ENCODE measurements at places on chromosomes 16 and 17.

- no peak for DNase-seq
Observed at GRCh38 chr17:34566873-34567272, 12.5 kb upstream of the TMEM132E start.

DNA sequence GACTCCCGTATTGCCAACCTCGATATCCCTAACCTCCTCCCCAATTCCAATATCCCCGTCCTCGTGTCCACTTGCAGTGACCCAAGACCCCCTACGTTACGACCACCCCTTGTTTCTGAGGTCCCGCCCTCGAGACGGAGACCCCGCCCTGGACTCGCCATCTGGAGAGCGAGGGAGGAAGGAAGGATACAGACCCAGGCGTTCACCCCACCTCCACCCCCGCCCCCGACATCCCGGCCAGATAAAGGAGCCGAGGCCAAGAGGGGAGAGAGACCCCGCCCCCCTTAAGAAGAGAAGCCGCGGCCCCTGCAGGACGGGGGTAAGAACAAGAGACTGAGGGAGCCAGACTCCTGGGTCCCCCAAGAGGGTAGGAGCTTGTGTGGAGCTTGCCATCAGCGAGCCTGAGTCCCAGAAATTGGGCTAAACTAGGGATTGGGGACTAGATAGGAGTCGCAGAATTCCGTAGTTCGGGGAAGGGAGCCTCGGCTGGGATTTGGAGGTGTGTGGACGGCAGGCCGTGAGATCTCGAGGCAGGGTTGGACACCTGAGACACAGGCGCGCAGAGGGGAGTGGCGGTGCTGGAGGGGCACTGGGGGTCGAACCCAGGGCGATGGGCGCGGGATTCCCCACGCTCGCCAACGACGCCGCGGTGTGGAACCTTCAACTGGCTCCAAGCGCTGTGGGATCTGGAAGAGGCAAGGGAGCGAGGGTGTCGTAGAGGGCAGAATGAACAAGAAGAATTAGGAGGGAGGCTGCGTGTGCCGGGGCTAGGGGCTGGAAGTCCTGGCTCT lies at the start of gene BCL6B:
Gene BCL6B, plus strand, starts transcription at position 270 of the 791 bp plus-strand sequence. CDS start 622 bp downstream, outside the sequence.
- DNase-seq, result no peak

GRCh38 chr17:42908872-42909700 lies 8.5 kb downstream of the G6PC1 start:
- DNase-seq, result no peak

- DNase-seq, result no peak
Observed at GRCh38 chr17:45364531-45365390, 47.9 kb upstream of the MAP3K14 start.

DNA sequence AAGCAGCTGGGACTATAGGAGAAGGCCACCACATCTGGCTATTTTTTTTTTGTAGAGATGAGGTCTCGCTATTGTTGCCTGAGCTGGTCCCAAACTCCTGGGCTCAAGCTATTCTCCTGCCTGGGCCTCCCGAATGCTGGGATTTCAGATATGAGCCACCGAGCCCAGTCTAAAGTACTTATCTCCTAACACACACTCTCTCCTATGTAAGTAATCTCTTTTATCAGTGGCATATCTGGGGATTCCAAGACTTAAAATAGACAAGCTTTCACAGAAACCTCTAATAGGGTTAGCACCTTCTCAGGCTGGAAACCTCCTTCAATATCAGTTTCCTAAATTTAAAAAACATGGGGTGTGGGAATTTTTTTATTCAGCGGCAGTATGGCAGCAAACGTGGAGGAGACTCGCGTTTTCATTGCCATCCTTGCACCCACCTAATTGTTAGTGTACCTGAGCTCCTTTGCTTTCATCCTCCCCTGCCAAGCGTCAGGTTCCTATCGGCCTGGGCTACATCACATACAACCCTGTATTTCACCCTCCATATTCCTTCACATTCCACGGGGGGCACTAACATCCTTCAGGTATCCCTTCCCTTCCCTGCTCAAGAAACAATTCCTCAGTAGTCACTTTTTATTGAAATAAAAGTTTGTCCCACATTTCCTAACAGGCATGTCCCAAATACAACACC lies 1.1 kb downstream of the EZH1 start:
- DNase-seq, result no peak

GRCh38 chr17:1907216-1907631 lies 77.4 kb downstream of the RPA1 start:
- no peak for DNase-seq

DNA sequence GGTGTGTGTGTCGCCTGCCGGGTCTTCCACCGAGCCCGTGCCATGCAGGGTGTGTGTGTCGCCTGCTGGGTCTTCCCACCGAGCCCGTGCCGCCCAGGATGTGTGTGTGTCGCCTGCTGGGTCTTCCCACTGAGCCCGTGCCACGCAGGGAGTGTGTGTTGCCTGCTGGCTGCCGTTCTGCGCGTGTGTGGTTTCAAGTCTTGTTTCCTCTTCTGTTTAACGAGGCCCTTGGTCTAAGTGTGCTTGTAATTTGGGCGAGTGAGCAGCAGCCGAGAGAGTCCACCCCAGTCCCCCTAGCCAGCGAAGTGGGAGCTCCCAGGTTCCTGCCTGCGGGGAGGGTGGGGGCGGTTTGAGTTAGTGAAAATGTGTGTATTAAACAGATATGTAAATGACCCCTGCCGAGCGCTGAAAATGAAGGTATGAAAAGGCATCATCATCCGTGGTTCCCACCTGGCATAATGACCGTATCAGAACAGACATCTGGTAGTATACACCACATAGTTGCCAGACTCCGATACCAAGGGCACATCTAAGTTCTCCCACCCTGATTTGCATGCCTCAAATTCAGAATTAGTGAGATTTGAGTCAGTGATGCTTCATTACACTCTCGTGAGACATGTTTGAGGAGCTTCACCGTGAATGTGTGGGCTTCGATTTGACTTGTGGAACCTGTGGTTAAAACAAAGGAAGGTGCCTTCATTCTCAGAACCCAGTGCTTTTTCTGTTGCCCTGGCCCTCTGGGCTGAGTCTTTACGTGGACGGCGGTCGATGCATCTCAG lies 114.5 kb upstream of the CHMP6 start:
- no peak for DNase-seq

- DNase-seq, result no peak
Observed at GRCh38 chr17:56761387-56761786, 72.3 kb downstream of the C17orf67 start.

- no peak for DNase-seq
Observed at GRCh38 chr16:50528820-50529219, 19.4 kb upstream of the NKD1 start.

DNA sequence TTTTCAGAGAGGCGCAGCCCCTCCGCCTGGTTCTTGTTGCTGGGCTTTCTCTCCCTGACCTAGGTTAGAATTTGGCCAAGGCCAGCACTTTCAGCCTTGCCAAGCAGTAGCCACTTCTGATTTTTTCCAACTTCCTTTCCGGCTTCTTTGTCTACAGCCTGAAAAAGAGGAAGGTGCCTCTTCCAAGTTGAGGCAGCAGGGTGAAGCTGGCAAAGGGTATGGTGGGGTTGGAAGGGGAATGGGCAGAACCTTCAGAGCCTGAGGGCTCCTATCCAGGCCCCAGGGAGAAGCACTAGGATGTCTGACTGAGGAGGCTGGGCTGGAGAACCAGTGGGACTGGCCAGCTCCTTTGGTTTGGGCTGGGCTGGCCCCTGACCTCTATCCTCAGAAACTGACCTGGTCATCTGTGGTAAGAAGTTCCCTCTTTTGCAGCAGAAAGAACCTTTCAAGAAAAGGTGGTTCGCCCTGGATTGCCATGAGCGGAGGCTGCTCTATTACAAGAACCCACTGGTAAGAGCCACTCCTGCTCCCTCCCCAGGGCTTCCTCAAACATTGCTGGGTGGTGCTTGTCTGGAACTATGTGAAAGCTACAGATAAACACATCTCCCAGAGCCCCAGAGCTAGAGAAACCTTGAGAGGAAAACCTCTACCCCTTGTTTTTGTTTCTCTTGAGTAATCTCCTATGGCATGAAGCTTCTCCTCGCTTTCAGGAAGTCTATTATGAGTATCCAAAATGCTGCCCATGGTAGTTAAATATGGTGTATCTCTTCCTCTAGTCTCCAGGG lies 16.6 kb upstream of the RNF135 start:
- DNase-seq, result no peak

DNA sequence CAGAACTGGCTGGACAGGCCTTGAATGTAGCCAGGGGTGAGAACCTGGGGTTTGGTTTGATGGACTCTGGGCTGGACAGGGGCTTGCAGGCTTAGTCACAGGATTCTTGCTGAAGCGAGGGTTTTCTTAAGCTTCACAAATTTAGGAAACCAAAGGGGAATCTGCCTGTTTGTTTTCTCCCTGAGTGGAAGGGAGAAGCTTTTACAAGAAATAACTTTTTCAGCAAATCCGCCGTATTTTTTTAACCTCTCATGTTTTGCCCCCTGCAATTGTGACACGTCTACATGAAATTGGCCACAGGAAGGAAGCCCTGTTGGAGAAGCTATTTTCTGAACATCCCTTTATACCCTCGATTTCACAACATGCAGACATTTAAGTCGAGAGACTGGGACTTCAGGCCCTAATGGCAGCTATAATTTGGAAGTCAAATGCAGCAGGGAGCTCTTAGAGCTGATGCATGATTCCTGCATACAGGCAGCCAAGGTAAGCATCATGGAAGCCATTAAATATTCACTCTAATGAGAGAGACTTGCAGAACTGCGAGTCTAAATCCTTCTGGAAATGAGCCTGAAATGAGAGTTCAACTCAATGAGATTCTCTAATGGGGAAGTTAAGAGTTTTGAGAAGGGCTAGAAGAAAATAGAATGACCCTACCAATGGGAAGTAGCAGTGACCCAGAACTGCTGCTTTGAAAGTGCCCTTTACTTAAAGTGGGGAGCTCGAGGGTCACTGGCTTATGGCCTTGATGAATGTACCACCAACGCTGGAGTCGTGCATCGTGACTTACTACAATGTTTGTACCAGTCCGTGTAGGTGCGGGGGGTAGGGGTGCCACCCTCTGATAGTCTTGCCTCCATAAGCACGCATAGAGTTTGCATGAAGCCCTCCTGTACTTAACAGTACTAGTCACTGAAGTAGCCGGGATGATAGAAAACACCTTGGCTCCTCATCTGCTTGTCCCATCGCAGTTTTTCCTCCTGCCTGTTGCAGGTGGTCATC lies 45.1 kb upstream of the IRF8 start:
- no peak for DNase-seq

GRCh38 chr17:76085066-76085730 lies 6.2 kb downstream of the ZACN start:
- DNase-seq, result no peak

DNA sequence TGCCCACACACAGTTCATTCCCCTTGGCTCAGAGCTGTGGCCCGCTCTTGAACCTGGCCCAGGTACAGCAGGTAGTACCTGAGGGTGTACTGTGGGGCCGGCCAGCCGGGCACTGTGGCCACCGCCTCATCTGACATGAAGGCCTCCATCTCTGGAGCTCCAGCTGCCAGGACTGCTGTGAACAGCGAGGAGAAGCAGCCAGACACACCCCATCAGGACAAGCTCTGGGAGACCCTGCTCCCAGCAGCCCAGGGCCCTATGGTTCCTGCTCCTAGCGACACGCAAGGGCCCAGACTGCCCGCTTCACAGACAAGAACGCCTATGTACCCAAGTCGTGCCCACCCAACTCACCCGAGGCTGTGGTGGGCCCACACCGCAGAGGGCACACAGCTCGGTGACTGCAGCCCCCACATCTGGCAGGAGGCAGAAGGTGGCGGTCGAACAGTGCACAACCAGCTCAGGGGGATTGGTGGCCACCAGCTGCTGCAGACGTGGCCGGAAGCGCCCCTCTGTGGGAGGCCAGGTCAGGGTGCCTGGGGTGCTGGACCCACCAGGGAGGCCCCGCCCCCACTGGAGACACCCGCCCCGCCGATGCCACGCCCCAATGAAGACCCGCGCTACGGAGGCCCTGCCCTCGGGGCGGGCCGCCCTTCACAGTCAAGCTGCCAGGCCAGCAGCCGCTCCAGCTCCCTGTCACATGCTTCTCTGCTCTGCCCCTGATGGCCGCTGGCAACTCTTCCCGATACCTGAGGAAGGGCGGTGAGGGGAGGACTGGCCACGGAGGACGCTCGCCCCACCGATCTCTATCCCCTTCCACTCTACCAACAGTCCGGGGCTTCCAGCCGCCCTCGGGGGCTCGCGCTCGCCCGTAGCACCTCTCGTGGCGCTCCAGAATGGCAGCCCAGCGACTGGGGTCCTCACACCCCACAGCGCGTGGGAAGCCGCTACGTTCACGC lies 1.1 kb upstream of the STUB1 start:
- DNase-seq, result peak; percentile 36

DNA sequence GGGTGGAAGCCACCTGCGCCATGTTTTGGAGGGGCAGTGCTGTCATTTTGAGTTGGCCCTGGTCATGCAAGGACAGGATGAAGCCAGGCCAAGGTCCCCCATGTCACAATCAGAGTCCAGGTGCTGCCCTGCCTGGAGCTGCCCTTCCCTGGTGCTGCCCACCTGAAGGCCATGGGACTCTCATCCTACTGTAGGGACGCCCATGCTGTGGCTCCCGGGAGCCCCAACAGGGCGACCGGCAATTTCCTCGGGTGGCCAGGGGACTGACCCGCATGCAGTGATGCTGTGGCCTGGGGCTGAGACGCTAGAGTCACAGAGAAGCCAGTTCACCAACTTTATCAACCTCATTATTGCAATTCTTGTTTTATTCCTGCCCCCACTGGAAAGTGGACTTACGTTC lies 8.0 kb downstream of the CCL17 start:
- no peak for DNase-seq

DNA sequence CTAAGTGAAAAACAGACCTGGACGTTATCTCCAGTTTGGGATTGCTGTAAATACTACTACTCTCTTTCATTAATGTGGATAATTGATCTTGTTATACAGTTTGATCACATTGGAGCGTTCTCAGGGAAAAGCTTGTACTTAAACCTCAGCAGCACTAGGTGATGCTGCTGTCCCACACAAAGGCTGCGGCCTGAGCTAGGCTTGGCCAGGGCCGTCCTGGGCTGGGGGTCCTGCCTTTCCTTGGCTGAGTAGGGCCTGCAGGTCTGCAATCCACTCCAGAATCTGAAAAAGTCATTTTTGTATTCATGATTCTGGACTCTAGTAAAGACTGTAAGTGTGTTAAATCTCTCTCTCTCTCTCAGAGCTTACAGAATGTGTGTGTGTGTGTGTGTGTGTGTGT lies 23.7 kb upstream of the PMFBP1 start:
- no peak for DNase-seq

GRCh38 chr17:30208214-30208613 lies 27.3 kb downstream of the SLC6A4 start:
- no peak for DNase-seq

DNA sequence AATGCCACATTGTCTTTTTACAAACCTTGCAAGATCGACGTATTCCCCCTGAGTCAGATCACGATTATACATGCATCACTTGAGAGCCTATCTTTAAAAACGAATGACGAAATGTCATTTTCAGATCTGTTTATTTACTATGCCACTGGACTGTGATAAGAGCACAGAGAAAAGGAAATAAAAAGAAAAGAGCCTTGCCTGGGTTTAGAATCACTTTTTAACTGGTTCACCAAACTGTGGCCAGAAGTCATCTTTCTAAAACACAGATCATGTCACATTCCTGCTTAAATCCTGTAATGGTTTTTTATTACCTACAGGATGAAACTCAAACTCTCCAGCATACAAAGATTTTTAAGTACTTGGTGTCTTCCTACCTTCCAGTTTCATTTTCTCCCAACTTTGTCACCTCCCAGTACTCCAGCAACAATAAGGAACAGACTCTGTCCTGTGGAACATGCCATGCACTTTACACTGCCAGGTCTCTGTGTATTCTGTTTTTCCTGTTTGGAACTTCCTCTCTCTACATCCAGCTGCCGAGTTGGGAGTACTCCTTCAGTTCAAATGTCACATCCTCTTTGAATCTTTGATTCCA lies 91.5 kb downstream of the SNX11 start:
- DNase-seq, result no peak

Measured in smooth muscle cell of the brain vasculature (primary cell).